ENCODE measurements at places on chromosomes 1 and 21. TPM values are rescaled to one million over a fixed set of nuclear protein-coding genes. Genes with fewer than 3 reads are reported as not detected.

The S100A1 gene
- not detected for total RNA-seq

The NTMT2 gene
- total RNA-seq, result not detected

The FAM177B gene
- not detected for total RNA-seq

DNA sequence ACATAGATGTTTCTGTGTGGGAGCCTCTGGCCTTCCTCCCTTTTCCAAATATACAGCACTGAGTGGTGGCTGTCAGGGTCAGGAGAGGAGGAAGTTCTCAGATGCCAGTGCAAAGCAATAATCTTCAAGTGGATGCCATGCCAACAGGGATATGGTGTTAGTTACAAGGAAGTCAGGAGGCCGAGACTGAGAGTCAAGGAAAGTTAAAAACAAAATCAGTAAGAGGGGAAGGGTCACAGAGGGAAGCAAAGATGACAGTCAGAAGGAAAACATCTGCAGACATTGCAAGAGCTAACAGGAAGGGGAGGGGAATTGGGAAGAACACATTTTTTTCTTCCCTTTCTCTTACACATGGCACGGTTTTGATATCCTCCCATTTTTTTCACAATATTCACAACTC lies 691.4 kb downstream of the ADGRL2 start:
- no peak for DNase-seq

DNA sequence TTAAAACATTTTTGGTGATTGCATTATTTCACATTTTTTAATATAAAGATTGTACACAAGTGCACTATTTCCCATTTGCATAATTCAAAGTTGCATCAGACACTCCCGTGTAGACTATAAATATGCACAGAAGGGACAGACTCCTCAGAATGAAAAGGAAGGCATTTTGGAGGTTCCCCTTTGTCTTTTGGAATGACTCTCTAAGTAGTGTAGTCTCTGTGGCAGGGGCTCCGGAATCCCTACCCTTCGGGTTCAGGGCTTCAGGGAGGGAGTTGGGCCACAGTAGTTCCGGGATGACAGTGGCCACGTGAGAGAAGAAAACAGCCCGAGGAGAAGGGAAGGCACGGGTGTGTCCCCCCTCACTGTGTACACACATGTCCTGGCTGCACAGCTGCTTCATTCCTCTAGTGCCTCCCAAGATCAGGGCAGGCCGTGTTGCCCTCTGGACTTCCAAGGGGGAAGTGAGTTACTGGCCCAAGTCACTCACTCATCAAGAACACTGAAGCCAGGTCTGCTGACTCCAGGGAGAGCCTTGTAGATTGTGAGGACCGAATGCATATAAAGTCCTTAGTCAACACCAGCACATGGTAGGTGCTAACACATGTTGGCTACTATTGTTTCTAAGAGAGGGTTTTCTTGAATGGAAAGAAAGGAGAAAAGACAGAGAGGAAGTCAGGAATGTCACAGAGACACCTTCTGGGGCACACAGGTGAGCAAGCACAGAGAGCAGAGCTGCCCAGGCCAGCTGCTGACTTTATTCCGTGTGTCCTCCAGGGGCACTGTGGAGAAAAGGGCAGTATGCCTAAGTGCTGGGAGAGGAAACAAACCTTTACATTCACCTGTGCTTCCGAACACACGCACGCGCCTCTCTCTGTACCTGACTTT lies 39.8 kb downstream of the LHX4 start:
- DNase-seq, result no peak

DNA sequence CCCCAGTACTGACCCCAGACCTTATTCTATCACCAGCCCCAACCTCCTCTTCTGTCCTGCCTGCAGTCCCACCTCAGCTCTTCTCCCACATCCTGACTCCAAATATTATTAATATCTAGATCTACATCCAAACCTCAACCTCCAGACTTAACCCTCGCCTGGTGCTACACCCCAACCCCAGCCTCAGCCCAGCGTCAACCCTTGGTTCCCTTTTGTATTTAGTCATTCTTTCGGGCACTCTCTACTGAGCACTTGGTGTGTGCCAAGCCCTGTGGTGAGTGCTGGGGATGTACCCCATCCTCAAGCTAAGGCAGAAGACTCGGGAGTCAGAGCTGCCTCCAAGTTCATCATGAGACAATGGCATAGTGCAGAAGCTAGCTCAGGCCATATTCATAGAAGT lies 1.1 kb downstream of the SHISAL2A start:
- no peak for DNase-seq

GRCh38 chr1:90713741-90714509 lies 3.2 kb downstream of the BARHL2 start:
- DNase-seq, result no peak

DNA sequence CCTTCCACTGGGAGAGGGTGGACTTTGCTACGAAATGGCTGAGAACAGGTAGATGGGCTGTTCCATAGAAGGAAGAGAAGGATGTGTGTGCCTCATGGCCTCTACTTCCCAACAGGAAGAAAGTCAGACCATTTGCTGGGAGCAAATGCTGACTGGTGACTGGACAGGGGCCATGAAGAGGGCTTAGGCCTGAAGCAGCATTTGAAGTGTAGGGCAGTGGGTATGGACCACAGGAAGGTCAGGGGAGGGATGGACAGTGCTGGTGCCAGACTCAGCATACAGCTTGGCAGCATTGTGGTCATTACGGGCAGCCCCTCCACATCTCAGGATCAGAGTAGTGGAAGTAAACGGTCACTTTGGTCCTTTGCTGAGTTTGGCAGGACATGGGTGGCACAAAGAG lies 275.7 kb downstream of the MATN1 start:
- no peak for DNase-seq

GRCh38 chr1:107990606-107991005 lies 25.6 kb upstream of the VAV3 start:
- DNase-seq, result no peak

The ELAPOR1 gene
- 32.7 TPM for total RNA-seq

DNA sequence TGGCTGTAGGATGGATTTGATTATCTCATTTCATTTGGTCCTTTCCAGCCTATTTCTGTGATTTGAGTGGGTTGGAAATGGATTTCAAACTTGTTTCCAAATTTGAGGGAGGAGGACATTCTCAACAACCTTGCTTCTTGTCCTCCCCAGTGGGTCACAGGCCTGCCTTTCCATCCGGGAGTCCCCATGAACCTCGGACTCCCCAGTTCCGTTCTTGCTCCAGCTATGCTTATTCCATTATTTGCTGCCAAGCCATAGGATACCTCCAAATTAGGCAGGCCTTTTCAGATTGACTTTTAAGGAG lies 97.8 kb downstream of the DUSP10 start:
- DNase-seq, result no peak

DNA sequence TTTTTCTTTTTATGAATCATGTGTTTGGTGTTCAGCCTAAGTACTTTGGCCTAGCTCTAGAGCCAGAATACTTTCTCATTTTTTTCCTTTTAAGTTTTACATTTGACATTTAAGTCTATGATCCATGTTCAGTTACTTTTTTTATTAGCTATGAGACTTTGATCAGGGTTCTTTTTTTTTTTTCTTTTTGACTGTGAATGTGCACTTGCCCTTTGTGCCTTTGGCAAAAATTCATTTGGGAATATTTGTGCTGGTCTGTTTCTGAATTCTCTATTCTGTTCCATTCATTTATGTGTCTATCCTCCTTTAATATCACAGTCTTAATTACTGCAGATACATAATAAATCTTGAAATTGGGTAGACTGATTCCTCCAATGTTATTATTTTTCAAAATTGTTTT lies 93.8 kb downstream of the MAP3K21 start:
- no peak for DNase-seq

DNA sequence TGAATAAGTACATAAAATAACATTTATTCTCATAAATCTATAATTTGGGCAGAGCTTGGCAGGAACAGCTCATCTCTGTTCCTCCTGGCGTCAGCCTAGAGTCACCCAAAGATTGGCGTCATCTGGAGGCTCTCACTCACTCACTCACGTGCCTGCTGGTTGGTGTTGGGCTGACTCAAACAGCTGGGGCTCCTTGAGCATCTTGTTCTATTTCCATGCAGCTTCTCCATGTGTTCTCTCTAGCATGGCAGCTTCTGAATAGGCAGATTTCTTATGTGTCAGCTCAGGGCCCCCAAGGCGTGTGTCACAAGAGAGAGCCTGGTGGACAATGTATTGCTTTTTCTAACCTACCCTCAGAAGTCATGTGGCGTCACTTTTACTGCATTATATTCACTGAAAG lies 70.6 kb upstream of the RAB3GAP2 start:
- DNase-seq, result no peak

GRCh38 chr1:216910081-216910840 lies 187.0 kb upstream of the ESRRG start:
- no peak for DNase-seq

GRCh38 chr1:164440232-164440631 lies 118.8 kb upstream of the PBX1 start:
- no peak for DNase-seq

GRCh38 chr1:43443197-43443946 lies 10.4 kb downstream of the HYI start:
- no peak for DNase-seq

DNA sequence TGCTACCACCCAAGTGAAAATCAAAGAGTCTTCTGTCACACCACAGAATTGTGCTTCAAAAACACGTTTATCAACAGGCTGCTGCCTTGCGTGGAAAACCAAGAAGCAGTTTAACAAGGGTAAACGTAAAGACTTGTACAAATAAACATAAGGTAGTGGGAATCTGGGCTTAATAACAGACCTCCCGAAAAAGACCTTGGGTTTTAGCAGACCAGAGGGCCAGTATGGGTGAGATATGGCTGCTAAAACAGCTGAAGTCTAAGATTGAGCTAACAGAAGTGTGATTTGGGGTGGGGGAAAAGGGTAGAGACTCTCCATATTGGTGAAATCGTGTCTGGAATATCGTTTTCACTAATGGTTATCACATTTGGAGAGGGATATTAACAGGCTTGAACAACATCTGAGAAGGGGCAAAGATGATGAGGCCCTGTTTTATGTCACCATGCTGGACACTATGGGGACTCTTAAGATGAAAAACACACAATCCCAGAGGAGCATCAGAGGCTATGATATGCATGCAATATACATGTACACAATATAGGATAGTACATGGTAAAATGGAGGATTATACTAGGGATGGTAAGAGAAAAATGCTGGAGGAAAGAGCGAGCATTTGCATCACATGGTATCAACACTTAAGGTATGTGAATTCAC lies 1.4 kb downstream of the MOV10 start:
- no peak for DNase-seq

GRCh38 chr1:177088966-177089365 lies 75.5 kb downstream of the ASTN1 start:
- no peak for DNase-seq

GRCh38 chr1:185912504-185912903 lies 178.3 kb downstream of the HMCN1 start:
- DNase-seq, result no peak

The LCE1E gene
- total RNA-seq, result not detected

The MRPS14 gene
- total RNA-seq, result 29.9 TPM

DNA sequence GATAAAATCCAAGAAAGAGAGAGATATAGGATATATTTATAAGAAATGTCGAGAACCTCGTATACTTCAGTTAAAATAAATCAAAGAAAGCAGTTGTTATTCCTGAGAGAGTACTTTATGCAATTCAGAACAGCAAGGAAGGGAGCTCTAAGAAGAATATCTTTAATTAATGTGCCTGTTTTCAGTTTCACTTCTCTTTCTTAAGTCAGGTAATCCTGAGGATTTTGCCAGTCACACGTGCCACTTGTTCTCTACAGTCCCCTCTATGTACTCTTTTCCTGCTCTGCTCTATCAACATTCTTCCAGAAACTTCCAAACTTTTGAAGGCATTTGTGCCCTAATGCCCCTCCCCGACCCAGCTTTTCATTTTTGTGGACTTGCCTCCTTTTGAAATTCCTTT lies 211.9 kb downstream of the AKT3 start:
- DNase-seq, result no peak

The THEM5 gene
- total RNA-seq, result not detected

All from activated T-helper 1 cell treated with anti-CD3 and anti-CD28 coated beads, Interleukin-12 subunit alpha, Interleukin-12 subunit beta, Interleukin-2, Interleukin-4 antibody, amounts not matched to agents 30 ng/mL and 10 ng/mL and 1 ng/mL, durations not matched to agents 14 hours and 24 hours and 36 hours (primary cell).